HAP-1 (cell line): ENCODE measurements at places on chromosomes 1 and 21.

GRCh38 chr1:241485145-241485544, 34.4 kb downstream of the FH start:
- DNase-seq = no peak

DNA sequence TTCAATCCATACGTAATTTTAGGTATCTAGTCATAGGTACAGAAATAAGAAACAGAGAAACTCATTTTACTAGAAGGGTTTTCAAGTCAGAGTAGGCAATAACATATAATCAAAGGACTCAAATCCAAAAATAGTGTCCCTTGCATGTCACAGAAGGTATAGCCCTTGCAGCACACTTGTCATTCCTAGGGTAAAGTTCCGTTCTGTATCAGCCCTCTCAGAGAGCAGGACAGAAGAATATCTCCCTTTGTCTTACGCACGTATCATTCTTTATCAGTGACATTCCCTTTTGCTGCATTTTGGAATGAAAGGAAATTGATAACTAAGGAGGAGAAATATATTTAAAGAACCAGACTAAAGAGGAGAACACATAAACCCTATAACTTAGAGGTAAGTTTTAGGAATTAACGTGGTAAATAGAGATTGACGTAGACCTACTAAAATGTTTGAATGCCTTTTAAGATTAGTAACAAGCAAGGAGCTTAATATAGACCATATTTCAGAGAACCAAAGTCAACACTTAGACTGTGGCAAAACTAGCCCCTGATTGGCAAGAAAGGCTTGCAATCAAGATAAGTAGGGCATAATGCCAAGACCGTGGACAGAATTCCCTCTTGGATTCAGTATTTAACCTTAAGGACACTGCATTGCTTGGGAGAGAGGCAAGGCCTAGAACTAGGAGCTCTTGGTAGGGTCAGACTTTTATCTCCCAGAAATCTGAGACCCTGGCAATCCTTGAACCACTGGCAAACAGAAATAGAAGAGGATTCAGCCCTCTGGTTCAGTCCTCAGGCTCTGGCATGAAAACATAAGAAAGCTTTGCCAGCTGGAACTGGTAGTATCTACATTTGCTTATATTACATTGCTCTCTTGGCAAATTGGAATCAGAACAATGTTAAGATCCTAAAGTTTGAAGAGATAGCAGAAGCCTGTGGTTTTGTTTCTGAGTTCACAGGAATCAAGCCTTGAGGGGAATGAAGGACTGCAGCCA, 232.1 kb downstream of the ASTN1 start:
- DNase-seq = no peak

- no peak for DNase-seq
These were observed 21.5 kb upstream of the ARHGAP29 start for GRCh38 chr1:94258873-94259331.

GRCh38 chr1:19395678-19396192, 83.6 kb downstream of the SLC66A1 start:
- no peak for DNase-seq

DNA sequence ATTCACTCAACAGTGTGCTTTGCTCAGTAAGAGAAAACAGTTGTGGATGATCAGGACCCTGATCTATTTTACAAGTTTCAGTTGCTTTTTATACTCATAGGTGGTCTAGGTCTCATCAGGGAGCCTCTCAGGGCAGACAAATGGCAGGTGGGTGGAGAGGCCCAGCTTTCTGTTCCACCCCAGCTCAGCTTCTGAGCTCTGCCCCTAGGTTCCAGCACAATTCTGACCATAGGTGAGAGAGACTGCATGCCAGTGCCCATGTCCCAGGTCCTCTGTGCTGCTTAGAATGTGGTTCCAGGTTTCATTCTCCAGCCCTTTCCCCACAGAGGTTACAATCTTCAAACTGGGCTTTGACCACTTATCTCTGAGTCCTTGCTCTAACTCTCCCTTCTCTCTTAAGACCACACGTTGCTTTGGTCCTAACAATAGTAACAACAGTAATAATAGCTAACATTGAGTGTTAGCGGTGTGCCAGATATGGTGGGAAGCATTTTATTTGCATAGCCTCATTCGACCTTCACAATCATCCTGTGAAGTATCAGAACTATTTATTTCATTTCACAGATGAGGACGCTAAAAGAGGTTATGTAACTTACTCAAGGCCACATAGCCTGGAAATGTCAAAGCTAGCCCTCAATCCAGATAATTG, 19.6 kb upstream of the DUSP10 start:
- DNase-seq = no peak

DNA sequence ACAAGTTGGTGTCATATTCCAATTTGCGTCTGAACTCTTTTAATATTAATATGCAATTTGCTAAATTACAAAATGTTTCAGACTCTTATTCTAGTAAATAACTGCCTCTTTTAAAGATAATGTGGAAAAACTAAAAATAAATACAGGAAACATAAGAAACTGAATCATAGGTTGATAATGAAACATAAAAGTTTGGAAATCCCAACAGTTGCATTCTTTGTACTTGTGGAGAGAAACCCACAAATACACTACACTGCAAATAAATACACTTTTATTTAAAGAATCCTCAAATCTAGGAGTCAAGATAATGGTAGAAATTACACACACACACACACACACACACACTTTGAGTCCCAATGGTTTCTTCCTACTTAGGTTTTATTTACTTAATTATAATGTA, 5.2 kb downstream of the BRINP3 start:
- DNase-seq = no peak

DNA sequence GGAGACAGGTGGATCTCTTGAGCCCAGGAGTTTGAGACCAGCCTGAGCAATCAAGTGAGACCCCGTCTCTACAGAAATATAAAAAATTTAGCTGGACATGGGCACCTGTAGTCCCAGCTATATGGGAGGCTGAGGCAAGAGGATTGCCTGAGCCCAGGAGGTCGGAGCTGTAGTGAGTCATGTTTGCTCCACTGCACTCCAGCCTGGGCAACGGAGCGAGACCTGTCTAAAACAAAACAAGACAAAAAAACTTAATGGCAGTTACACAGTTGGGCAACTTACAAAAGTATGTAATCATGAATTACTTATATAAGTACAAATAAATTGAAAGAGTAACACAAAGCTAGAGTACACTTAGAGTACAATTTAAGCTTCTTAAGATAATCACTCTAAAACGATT, 25.2 kb downstream of the RC3H1 start:
- no peak for DNase-seq

DNA sequence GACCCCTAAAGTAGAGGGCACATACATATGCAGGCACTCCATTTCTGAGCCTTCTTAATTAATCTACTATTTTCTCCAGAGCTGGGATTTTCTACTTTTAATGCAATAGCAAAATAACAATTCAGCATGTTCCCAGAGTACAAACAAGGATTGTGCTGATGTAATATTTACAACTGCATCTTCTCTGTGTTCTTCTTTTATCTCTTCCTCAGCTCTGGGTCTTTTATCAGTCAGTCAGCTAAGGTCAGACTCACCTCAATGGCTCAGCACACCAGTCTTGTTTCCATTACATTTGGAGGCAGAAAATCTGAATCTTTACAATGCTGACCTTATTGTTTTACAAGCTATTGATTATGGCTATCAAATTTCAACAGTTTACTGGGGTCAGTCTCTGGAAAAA, 323.3 kb upstream of the NR5A2 start:
- DNase-seq = no peak

DNA sequence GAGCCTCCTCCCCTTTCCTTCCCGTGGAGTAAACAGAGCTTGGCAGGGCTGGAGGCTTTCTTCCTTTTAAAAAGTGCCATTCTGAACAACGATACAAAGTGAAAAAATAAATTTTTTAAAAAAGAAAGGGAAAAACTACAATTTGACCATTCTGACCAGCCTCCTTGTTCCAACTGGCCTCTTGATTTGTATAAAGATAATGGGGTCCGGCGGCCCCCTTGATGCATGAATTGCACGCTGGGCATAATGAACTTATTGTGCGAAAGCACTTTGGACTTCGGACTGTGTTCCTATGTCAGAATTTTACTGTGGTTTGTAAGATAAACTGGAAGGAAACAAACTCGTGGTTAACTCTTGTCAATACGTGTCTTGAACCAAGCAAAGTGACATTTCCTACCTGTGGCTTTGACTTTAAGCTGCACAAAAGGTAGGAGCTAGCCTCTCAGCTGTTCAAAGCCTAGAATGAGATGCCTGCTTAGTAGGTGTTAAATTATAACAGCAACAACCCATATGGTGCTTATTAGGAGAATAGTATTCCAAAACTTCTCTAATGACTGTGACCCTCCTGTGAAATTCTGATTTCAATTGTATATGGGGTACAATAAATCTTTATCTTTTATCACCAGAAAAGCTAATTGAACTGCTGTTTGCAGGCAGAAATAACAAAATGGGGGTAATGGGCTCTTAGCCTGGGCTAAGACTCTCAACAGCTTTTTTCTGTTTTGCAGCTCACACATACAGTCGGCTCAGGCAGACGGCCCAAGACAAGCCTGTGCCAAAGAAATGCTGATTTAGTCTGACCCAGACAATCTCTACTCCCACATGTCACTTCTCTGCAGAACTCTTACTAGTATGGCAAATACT, 9.3 kb downstream of the IRF2BP2 start:
- DNase-seq = peak; percentile 45

DNA sequence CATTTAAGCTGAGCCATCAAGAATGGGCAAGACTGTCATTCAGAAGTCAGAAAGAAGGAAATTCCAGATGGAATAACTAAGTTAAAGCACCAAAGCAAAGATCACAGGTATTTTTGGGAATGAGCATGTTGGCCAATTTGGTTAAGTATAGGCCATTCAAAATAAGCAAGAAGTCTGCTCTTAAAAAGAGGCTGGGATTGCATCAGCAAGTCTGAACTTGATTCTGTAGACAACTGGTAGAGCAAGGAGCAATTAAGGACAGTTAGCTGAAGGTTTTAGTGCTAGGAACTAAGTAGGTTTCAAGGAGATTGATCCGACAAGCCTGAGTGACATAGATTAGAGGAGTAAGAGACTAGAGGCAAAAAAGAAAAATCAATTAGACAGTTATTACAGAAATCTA, 8.4 kb downstream of the ANKRD45 start:
- DNase-seq = no peak

DNA sequence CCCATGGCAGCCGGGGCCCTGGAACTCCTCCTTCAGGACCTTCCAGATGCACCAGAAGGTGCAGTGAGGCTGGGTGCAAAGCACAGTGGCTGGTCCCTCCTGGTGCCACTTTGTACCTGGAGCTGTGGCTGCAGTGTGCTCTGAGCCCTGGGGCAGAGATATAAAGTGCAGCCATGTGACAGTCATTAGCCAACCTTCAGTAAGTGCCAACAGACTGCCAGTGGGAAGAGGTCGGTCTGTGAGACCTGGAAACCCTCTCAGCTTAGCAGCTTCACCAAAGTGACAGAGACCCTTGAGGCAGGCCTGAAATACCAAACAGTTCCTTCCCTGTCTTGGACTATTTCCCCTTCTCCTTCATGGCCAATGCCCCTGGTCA, 26.7 kb upstream of the NGF start:
- no peak for DNase-seq

DNA sequence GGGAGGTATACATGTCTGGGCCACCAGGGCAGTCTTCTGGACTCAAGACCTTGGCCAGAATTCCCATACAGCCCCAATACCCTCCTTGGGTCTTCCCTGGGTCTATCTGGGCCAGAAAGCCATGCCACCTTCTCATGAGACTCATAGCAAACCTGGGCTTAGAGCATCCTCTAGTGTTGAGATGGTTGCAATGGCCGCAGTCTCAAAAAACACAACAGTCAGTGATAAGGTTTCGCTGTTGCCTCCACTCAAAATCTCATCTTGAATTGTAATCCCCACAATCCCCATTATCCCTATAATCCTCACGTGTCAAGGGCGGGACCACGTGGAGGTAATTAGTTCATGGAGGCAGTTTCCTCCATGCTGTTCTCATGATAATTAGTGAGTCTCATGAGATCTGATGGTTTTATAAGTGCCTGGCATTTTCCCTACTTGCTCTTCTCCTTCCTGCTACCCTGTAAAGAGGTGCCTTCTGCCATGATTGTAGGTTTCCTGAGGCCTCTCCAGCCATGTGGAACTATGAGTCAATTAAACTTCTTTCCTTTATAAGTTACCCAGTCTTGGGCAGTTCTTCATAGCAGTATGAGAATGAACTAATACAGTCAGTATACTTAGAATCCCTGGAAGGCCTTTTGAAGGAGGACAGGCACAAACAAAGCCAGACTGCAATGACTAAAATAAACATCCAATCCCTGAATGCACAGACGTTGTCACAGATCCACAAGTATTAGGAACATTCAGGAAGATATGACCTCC, 77.0 kb downstream of the CTH start:
- DNase-seq = peak; percentile 72

DNA sequence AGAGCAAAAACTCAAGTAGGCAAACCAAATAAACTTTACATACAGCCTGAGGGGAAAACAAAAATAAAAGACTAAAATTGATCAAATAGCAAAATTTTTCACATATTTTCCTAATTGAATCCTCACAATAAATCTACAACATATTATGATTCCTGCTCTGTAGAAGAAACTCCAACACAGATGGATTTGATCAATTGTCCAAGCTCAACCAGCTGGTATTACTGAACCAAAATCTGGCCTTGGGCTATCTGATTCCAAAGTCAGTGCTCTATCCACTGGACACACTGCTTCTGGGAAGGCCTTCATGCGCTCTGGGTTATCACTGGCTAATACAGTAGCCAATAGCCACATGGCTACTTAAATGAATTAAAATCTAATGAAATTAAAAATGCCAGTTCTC, 39.3 kb downstream of the PCNX2 start:
- no peak for DNase-seq

DNA sequence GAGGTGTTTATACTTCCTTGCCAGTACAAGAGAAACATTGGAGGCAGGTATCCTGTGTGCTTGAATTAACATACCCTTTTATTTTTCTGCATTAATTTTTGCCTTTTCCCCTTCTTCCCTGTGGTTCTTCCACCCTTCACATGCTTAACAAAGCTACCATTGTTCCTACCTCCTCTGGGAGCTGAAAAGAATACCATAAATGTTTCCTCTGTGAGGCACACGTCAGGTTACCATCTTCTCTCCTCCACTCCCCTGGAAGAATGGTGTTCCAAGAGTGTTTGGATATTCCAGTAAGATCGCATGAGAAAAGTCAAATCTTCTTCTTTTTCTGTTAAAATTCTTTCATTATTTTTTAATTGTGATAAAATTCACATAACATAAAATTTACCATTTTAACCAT, 74.6 kb upstream of the MARK1 start:
- DNase-seq = no peak

GRCh38 chr1:11731691-11732283, 4.1 kb upstream of the AGTRAP start:
- DNase-seq = no peak

GRCh38 chr21:28418726-28419514, 573.8 kb downstream of the LTN1 start:
- DNase-seq = no peak

- DNase-seq = peak; percentile 46
These were observed 48.9 kb downstream of the HLCS start for GRCh38 chr21:36917471-36918158.

GRCh38 chr1:199774433-199775089, 252.9 kb upstream of the NR5A2 start:
- no peak for DNase-seq
